ENCODE measurements at places on chromosomes 12 and 14. TPM values are rescaled to one million over a fixed set of nuclear protein-coding genes. Genes with fewer than 3 reads are reported as not detected.

ENDOU gene
- total RNA-seq: 2.5 TPM

FOXG1 gene
- total RNA-seq: not detected

GRCh38 chr12:54024127-54024526 lies 4.1 kb upstream of the HOXC6 start:
- DNase-seq: no peak

DNA sequence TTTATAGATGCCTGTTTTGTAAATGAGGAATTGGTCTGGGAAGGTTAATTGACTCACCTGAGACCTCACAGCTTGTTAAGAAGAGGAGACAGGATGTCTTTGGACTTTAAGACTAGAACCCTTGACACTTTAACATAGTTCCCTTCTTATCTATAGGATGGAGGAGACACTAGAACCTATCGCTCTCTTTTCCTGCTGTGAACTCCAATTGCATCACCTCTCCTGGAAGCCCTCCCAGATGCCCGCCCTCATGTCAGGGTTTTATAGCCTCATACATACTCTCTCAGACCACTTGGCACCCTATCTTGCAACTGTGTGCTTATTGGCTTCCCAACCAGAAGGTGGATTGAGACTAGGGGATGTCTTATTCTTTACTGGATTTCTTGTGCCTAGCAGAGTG lies 2.5 kb upstream of the CTDSP2 start:
- no peak for DNase-seq

PAPLN gene
- total RNA-seq: 1.6 TPM

SIRT4 gene
- total RNA-seq: 5.3 TPM

GRCh38 chr12:103955811-103956508 lies 9.7 kb upstream of the TDG start:
- no peak for DNase-seq

DNA sequence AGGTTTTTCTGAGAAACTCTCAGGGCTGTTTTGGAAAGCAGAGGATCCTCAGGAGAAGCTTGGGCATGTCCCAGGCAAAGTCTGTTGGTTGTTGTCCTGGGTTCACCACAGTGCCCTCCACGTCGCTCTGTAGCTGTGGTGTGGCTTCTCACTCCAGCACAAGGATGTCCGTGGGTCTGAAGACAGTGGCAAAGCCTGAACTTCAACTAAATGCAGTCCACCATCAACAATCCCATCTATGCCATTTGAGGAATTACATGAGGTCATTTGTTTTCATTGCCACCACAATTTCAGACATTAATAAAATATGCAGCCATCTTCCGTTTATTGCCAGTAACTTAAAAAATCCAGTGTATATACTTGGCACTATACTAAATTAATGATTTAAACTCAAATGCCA lies 272.1 kb downstream of the LRIG3 start:
- no peak for DNase-seq

- no peak for DNase-seq
Measured at GRCh38 chr12:25365340-25365730, 114.6 kb upstream of the KRAS start.

DNA sequence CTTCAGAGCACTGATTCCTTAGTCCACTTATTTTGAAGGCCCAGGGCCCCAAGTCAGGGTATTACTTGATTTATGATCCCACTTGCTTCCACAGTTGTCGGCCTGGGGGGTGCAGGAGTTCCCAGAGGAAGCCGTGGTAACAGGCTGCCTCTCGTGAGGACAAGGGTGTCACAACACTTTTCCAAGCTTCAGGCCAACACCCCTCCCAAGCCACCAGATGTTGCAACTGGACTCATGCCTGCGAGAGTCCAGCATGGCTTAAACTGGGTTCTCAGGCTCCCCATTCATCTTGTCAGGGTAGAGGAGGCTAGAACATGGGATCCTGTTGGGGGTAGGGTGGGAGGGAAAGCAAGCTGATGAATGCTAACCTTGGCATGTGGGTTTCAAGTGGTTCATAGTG lies 56.1 kb downstream of the BMP4 start:
- DNase-seq: peak; percentile 20

CMTM5 gene
- total RNA-seq: 0.92 TPM

DNA sequence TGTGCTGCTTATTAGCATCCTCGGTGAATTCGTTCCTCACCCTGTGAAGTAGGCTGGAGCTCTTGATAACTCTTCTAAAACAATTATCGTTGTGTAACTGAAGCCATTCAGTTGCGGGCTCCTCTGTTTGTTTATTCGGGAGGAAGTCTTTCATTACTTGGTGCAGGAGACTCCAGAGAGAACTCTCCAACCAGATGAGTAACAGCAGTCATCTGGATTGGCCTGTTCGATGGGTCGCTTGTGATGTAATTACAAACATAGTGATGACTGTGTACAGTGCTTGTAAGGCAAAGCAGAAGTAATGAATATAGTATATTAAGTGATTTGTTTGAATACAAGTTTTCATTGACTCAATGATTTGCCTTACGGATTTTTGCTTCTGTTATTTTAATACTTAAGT lies 10.9 kb downstream of the ATP6V0A2 start:
- no peak for DNase-seq

DNA sequence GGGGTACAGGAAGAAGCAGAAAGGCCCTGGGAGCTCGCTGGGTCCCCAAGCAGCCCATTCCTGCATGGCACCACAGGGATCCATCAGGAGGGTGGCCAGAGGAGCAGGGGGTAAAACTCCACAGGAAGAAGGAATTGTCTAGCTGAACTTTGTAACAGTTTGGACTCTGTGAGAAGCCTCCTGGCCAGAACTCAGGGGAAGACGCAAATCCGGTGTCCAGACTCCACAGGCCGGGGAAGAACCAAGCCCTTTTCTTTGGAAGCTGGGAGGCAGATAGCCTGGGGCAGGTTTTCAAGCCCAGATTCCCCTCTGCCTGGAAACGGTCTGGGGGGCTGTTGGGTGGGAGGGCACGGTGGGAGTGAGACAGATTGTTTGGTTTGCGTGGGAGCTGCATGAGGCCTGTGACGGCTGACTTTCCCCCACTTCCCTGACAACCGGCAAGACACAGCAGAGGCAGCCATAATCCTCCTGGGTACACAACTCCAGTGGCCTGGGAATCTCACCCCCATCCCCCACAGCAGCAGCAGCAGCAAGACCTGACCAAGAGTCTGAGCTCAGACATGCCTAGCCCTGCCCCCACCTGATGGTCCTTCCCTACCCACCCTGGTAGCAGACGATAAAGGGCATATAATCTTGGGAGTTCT lies 16.7 kb downstream of the GPHB5 start:
- DNase-seq: no peak

GRCh38 chr14:61616524-61617185 lies 78.7 kb upstream of the HIF1A start:
- no peak for DNase-seq

Measured in heart left ventricle (tissue), 16 donors.